ENCODE measurements at places on chromosomes 1 and 21.
A peak's percentile ranks its signal among the peaks of the same experiment; 100 is the strongest.

DNA sequence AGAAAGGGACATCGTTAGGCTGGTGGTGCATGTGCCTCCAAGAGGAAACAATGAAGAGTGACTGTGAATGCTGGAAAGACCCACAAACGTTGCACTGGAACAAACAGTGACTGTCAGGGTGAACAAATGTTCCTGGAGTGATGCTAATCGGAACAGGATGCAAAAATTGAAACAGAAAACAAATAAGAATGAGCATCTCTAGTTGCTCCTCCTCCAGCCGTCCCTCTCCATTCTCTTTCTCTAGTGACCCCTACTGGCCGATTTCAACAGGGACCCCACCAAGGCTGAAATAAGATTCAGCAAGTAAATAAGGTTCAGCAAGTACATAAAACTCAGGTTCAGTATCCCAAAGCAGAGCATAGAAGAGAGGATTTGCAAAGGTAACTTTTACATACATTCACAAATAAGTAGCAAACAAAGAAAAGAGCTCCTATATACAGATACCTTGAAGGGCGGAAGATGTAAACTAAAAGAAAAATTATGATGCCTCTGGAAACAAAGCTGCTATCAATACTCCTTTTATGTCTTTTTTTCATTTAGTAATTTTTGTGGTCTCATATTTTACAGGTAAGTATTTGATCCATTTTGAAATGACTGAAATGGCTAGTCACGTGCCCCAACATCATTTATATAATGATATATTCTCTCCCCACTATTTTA is 836.1 kb upstream of the ADAMTS5 start:
- DNase-seq: peak; percentile 42

GRCh38 chr1:208083016-208083714 is 161.0 kb downstream of the PLXNA2 start:
- no peak for DNase-seq

DNA sequence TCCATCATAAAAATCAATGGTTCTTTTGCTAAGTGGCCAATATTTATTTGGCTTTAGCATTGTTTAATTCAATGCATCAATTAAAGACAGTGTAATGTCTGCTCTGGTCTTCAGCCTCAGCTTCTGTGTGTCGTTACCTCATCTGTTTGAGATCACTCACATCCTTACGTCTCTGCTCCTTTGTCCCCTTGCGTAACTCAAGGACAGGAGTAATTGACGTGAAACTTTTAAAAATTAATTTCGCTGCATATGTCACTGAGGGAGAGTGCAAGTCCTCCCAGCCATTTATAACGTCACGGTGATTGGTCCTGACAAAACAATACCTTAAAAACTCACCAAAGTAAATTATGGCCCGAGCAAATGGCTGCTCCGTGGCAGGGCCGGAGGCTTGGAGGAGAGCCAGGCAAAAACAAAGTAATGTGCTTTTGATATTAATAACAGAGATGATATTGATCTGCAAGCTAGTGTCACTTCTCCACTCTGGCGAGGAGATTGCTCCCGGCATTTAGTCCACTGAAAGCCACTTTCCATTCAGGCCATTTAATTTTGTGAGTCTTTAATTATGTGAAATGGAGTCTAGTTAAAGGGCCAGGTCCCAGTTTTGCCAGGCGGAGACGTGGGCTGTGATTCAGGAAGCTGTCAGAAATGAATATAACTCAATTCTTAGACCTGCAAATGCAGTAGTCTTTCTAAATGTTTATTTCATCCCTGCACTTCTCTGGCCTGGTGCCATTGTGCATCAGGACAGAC is 150.9 kb upstream of the POU3F1 start:
- no peak for DNase-seq

DNA sequence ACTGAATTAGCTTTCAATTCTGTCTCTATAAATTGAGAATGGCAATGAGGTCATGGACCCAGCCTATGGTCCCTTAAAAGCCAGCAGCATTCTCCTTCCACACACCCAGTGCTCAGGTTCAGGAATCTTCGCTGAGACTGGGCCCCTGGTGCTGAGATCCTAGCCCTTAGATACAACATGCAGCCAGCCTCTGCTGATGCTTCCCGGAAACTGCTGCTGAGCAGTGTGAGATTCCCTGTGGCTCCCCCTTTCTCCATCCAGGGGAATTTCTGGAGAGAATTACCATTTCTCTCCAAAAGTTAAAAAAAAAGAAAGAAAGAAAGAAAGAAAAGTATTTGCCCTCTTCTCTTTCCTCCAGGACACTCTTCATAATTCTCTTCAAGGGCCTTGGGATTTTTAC is 31.7 kb upstream of the RALGPS2 start:
- DNase-seq: no peak

- no peak for DNase-seq
These were observed 179.6 kb downstream of the KCNK2 start for GRCh38 chr1:215262106-215262505.

DNA sequence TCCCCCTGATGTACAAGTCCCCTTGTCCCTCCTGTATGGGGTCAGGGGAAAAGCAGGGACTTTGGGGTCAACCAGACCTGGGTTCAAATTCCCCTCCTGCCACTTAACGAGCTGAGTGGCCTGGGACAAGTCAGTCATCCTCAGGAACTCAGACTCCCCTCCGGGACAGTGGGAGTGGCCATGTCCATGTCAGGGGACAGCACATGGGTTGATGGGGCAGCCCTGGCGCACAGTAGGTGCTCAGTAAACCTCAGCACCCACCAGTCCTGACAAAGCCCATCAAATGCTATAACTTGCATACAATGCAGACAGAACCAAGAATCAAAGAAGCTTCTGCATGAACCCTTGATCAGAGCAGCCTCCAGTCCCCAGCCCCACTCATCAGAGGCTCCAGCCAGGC is 30.0 kb downstream of the MATN1 start:
- DNase-seq: no peak

- DNase-seq: no peak
These were observed 124.4 kb downstream of the PTPRU start for GRCh38 chr1:29360768-29361167.

GRCh38 chr1:236509647-236510401 is 14.0 kb upstream of the LGALS8 start:
- no peak for DNase-seq

DNA sequence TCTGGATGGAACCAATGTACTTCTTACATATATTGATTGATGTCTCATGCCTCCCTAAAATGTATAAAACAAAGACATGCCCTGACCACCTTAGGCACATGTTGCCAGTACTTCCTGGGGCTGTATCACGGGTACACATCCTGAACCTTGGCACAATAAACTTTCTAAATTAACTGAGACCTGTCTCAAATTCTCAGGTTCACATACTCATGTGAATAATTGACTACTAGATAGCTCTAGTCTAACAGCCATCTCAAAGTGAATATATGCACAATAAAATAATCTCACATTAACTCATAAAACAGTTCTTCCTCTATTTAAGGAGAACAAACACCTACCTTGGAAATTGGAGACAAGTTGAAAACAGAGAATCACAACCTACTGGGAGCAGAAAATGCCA is 5.6 kb downstream of the DNAI4 start:
- no peak for DNase-seq

DNA sequence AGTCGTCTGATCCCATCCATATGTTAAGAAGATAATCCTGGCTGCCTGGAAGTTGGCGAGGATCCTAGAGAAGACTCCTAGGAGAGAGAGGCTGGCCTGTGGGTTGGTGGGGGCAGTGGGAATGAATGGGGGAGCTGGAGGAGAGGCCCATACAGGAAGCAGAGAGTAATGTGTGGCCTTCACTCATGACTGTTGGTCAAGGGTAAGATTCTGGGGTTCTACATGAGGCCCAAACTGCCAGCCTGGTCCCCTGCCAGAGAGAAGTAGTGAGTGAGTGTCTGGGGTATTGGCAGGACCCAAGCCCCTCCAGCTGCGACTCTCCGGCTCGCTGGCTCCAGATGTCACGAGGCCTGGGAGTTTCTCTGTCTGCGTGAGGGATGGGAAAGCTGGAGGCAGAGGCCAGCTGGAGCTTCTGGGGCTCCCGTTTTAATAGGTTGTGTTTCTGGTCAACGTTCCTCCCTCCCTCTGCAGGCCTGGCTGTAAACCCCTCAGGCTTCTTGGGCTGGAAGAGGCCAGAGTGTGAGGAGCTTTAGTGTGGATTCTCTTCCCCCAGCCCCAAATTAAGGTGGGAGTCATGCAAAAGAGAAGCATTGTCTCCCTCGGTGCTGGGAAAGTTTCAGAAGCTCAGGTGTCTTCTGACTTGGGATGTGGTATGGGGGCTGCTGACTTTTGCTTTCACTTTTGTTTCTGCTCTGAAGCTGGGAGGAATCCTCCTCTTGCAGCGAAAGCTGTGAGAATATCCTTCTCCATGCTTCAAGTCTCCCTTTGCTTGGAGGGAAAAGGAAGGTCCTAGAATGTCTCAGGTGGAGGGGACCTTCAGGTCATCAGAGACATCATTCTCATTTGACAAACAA is 2.6 kb downstream of the TMEM51 start:
- DNase-seq: no peak

GRCh38 chr1:91545506-91546300 is 45.1 kb downstream of the CDC7 start:
- DNase-seq: no peak

GRCh38 chr1:161900160-161900559 is 123.5 kb downstream of the OLFML2B start:
- DNase-seq: no peak

DNA sequence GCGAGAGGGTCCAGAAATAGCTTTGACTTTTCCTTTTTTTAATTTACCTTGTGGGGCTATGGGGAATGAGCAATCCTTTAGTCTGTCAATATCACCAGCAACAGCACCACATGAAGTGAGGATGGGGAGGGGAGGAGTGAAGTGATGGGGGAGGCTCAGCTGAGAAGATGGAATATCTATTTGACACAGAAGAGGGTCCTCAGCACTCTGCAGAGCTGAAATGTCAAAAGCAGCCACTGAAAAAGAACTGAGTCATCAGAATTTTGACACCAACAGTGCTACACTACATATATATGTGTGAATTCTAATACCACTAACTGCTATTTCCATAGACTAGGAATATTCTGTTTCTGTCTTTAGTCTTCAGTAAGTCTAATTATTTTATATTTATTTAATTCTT is 427.0 kb upstream of the PBX1 start:
- DNase-seq: no peak

- no peak for DNase-seq
These were observed 5.0 kb upstream of the HHIPL2 start for GRCh38 chr1:222552882-222553281.

- no peak for DNase-seq
These were observed 36.4 kb downstream of the EPHA2 start for GRCh38 chr1:16119504-16119903.

DNA sequence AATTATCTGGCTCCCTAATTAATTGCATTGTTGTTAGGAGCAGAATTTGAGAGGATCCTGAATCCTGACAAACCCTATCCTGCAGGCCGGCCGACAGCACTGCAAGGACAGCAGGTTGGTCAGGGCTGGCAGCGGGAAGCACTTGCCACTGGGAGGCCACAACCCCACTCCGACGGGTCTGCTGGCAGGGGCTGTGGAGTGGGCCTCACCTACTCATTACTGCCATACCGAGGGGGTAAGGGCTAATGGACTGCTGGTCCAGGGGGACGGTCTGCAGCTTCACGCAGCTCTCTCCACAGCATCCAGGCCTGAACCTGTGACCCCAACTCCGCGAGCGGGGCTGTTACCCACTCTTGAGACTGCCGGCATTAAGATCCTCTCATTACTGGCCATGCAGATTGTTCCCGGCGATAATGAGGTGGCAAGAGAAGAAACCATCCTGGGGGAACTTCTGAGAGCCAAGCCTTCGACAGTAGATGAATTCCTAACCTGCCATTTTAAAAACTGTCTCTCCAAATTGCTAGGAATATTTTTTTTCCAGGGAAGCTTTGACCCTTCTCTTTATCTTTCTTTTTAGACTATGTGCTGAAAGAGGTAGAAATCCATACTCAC is 501.3 kb downstream of the OMA1 start:
- no peak for DNase-seq

DNA sequence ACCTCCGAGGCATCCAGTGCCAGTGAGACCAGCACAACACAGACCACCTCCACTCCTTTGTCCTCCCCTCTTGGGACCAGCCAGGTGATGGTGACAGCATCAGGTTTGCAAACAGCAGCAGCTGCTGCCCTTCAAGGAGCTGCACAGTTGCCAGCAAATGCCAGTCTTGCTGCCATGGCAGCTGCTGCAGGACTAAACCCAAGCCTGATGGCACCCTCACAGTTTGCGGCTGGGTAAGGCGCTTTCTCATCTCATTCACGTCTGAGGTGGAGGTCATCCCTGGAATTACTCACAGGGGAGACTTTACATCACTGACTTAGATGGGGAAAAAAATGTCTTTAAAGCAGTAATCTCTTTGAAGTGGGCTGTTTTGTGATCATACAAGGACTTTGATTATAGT is 106.3 kb downstream of the CD247 start:
- no peak for DNase-seq

DNA sequence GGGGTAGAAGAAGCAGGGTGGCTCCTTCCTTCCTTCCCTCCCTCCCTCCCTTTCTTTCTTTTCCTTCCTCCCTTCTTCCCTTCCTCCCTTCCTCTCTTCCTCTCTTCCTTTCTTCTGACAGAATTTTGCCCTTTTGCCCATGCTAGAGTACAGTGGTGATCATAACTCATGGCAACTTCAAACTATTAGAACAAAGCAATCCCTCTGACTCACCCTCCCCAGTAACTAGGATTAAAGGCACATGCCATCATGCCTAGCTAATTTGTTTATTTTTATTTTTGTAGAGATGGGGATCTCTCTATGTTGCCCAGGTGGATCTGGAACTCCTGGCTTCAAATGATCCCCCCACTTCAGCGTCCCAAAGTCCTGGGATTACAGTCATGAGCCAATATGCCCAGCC is 10.0 kb upstream of the RPE65 start:
- no peak for DNase-seq

- no peak for DNase-seq
These were observed 54.6 kb upstream of the PRDX6 start for GRCh38 chr1:173422456-173422976.

GRCh38 chr1:170716835-170717429 is 53.0 kb downstream of the PRRX1 start:
- DNase-seq: no peak

- DNase-seq: no peak
These were observed 67.7 kb upstream of the RAB4A start for GRCh38 chr1:229203030-229203751.

- DNase-seq: no peak
These were observed 464 bp downstream of the PARK7 start for GRCh38 chr1:7962014-7962335.

DNA sequence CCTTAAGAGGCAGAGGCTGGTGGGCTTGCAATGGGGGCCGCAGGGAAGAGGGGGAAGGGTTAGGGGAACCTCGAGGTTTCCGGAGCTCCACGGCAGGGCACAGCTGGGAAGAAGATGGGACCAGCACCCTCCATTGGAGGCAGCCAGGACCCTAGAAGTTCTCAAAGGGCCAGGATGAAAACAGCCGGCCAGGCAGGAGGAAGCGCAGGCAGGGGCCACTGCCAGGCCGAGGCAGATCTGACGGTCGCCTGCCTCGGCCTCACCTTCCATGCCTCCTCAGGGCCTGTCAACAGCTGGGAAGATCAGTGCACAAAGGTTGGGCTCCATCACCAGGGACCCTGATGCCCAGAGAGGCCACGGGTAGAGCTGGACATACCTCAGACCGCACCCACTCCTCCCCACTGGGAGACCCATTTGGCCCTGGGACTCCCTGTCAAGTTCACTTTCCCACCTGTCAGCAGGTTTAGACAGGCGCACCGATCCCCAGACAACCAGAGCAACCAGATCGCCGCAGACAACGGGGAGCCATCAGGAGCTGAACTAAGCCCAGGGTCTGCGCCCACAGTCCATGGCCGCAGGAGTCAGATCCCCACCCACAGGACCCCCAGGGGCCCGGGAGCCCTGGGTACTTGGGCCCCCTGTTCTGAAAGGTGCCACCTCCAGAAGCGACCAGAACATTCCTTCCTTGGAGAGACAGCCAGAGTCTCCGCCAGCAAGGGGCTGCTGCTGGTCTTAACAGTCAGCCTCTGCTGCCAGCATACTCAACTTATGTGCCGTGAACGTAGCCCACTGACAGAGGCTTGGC is 2.2 kb downstream of the SLC19A1 start:
- DNase-seq: no peak

All from hippocampal formation (tissue), 2 donors.